ENCODE measurements at places on chromosomes 16 and 17.

- no peak for DNase-seq
Observed at GRCh38 chr16:78372277-78372676, 272.8 kb downstream of the WWOX start.

DNA sequence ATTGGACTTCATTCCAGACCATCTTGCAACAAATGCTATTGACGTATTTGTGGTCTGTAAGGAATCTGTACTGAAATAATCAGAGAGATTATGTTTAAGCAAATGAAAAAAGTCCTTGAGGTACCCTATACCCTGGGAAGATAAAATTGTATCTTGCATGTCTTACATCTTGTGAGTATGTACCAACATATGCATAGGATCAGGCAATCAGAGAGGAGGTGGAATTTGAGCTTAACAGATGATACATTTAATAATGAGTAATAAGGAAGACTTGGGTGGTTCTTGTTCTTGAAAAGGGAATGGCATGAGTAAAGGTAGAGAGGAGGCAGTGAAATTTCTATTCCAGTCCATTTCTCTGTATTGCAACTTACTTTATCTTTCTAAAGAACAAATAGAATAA, 10.6 kb downstream of the MOSMO start:
- DNase-seq, result no peak

DNA sequence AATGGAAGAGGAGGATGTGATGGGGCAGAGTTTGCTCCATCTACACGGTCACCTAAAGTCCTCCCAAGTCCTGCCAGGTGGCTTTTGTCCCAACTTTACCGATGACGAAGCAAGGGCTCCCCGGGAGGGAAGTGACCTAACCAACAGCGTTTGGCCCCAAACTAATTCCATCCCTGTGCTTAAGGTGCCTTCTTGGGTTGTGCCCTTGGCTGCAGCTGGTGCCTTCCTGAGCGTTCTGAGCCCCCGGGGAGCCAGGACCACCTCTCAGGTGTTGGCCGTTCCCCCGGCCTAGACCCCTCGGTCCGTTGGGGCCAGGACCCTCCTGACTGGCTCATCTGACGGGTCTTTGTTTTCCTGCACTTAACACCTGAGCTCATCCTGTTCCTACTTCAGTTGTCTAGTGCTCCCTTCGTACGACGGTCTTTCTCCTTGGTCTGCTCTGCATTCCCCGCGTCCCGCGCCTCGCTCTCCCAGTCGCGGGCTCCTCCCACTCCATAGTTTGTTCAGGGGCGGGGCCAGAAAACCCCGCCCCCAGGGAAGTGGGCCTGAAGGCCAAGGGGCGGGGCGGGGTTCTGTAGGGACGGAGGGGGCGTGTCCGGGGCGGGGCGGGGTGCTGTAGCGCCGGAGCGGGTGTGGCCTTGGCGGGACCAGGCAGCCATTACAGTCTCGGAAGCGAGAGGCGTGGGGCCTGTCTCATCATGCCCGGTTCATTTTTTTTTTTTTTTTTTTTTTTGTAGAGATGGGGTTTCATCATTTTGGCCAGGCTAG, 822 bp upstream of the ZSCAN10 start:
- peak; percentile 91 for DNase-seq

GRCh38 chr17:81414756-81415516, 19.7 kb downstream of the BAHCC1 start:
- no peak for DNase-seq

- no peak for DNase-seq
Observed at GRCh38 chr17:80798595-80799537, 192.8 kb upstream of the CHMP6 start.

- no peak for DNase-seq
Observed at GRCh38 chr17:81342269-81343070, 47.4 kb upstream of the SLC38A10 start.

- DNase-seq, result no peak
Observed at GRCh38 chr17:33725675-33726271, 432.7 kb upstream of the ASIC2 start.

GRCh38 chr17:43560461-43561427, 14.6 kb upstream of the ETV4 start:
- DNase-seq, result no peak

- no peak for DNase-seq
Observed at GRCh38 chr16:22055881-22056280, 36.5 kb upstream of the VWA3A start.
